Femur (tissue), 1 donor: ENCODE measurements at places on chromosomes 2 and 18.

GRCh38 chr2:85753525-85754312 lies at the start of gene ATOH8:
TSS of gene ATOH8 (plus strand) at chr2:85753991. CDS start at chr2:85754190, 199 bp downstream.
- peak; percentile 82 for DNase-seq

DNA sequence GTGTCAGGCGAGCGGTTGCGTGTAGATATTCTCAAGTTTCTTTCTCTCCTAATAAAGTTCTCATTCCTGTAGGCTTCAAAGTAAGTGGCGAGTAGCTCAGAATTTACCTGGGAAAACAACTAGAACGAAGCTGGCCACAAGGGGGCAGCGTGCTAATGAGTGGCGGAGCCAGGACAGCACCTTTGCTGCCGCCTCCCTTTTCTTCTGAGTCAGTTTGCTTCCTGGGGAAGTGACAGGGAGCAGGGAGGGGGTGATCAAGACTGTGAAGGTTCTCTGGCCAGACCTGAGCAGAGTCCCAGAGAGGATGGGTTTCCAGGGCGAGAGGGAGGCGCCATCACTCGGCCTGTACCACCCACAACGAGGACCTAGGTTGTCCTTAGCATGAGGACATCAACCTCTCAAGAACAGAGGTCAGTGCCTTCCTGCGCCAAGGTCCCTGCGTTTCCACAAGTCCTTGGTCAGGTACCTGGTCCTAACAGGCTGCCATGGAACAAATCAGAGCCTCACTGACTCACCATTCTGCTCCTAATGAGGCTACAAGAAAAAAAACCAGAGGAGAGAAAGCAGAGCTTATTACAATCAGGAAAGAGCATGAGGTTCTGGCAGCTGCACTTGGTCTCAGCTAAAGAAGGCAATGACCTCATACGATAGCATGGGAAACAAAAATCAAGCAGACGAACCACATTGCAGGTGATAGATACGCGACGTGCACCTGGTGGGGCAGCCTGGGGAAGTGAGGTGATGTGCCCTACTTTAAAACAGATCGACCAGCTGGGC lies 98.7 kb downstream of the PLB1 start:
- DNase-seq = peak; percentile 89

DNA sequence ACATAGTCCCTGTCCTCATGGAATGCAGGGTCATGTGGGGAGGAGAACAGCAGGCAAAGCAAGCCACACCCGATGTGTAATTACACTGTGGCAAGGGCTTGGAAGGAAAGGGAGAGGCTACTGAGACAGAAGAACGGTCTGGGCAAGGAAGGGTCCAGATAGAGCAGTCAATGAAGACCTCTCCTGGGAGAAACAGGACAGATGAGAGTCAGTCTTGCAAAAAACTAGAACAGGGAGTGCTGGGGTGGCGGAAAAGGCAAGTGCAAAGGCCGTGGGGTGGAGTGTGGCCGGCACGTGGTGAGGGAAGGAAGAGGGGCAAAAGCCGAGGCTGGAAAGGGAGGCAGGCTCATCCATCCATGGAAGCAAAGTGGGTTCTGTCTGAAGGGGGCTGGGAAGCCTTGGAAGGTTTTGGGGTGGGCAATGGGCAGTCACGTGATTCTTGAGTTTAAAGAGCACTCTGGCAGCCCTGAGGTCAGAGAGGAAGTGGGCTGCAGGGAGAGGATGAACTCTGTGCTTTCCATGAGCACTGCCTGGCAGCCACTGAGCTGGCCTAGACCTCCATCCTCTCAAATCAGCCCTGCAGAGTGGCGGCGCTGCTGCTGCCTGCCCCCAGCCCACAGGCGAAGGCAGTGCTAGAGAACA lies 182.2 kb downstream of the INHBB start:
- no peak for DNase-seq

GRCh38 chr18:2905854-2906703 lies 59.3 kb downstream of the EMILIN2 start:
- peak; percentile 78 for DNase-seq

- peak; percentile 19 for DNase-seq
These were observed 207.0 kb downstream of the CYP26B1 start for GRCh38 chr2:71940695-71941094.

DNA sequence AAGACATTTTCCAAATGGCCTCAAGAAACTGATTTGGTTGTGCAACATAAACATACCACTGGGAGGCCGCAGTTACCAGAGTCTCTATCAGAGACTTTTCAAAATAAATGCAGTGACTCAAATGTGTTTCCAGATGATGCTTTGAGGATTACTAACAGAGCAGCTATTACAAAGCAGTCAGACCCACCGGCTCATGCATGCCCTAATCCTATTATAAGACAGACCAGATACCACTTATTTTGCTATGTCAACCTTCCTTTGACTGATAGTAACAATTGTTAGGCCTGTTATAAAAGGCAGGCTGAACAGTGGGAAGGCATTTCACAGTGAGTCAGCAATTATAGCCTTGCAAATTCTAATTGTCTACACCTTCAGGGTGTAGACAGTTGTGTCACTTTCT lies 217.7 kb downstream of the LRRTM1 start:
- DNase-seq = no peak

DNA sequence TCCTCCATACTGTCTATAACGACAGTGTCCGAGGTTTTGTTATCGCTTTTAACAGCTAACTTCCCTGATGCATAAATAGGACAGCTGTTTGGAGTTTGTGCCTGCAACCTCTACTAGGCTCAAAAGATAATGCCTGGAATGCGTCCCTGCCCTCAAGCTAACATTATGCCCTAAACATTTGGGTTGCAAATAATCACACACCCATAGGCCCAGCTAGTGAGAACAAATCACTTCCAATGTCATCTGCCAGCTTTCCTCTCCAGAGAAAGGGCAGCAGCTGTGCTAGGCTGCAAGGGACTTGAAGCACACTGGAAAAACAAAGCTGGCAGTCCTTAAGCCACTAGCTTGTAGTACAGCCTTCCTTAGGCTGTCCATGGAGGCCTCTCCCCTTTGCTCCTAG lies 201.8 kb upstream of the LYPD1 start:
- DNase-seq = peak; percentile 28

- DNase-seq = peak; percentile 78
These were observed 112.4 kb upstream of the ZNF236 start for GRCh38 chr18:76709659-76710645.

- DNase-seq = no peak
These were observed 112.0 kb upstream of the THOC1 start for GRCh38 chr18:379681-380330.

GRCh38 chr18:58529714-58530354 lies 99.1 kb downstream of the ALPK2 start:
- peak; percentile 41 for DNase-seq

- no peak for DNase-seq
These were observed 46.2 kb downstream of the IKZF2 start for GRCh38 chr2:213105212-213105611.

DNA sequence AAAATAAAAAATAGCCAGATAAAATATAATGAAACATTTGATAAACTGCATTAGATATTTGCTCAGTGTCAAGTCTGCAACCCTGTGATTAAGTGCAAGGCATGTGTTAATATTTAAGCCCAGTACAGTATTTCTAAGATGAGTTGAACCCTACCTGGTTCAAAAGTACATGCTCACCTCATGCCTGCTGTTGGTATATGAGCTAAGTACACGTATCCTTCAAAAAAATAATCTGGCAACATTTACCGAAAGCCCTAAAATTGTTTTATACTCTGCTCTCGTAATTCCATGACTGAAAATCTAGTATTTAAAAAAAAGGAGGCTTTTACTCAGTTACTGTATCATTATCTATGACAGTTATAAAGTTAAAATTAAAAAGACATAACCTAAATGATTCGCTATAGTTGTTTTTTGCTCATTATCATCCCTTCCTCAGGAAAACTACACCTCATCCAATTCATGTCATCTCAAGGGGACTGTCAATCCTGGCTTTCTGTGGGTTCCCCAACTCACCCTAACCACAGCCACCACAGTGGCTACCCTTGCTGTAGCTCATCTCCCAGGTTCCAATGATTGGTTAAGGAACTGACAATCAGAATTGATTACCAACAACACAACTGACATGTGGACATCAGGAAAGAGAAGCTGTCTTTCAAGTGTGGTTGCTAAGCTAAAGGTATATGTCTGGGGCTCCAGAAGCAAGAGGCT lies 10.6 kb downstream of the TLK1 start:
- no peak for DNase-seq

GRCh38 chr2:71043531-71044407 lies 24.7 kb upstream of the NAGK start:
- no peak for DNase-seq
